ENCODE measurements at places on chromosomes 5 and 9. TPM values are rescaled to one million over a fixed set of nuclear protein-coding genes. Genes with fewer than 3 reads are reported as not detected.

Gene SCGB3A2
- not detected for polyA plus RNA-seq

Gene CTXN3
- polyA plus RNA-seq = not detected

Gene FCN2
- 0.04 TPM for polyA plus RNA-seq

Gene TLX3
- polyA plus RNA-seq = not detected

Gene FGF18
- 1.4 TPM for polyA plus RNA-seq

Gene CARTPT
- polyA plus RNA-seq = 8.5 TPM

Gene C9orf40
- 23.2 TPM for polyA plus RNA-seq

Gene OCLN
- polyA plus RNA-seq = 85.5 TPM

Gene SLC25A2
- 0.04 TPM for polyA plus RNA-seq

Gene ZNF782
- polyA plus RNA-seq = 7.2 TPM

Gene C7
- 53.9 TPM for polyA plus RNA-seq

Gene C1QTNF2
- 3.1 TPM for polyA plus RNA-seq

Gene MTMR12
- 19.1 TPM for polyA plus RNA-seq

Gene NUTM2G
- polyA plus RNA-seq = 0.88 TPM

Gene PCDHA4
- 1.3 TPM for polyA plus RNA-seq

Gene RANBP17
- 5.8 TPM for polyA plus RNA-seq

Gene TMEM171
- polyA plus RNA-seq = 13.7 TPM

Gene ORM2
- not detected for polyA plus RNA-seq

Gene KCNV2
- polyA plus RNA-seq = 0.09 TPM

Gene CCL27
- 0.18 TPM for polyA plus RNA-seq
